ENCODE measurements at places on chromosomes 2 and 18. TPM values are rescaled to one million over a fixed set of nuclear protein-coding genes. Genes with fewer than 3 reads are reported as not detected.

- DNase-seq = no peak
- H3K4me3 ChIP-seq = no peak overlapping the region
- no peaks in the 10 kb centered on the region for H3K4me1 ChIP-seq
- H3K27me3 ChIP-seq = no peaks in the 10 kb centered on the region
Measured at GRCh38 chr2:40090044-40090443, 311.0 kb upstream of the THUMPD2 start.

GRCh38 chr2:212766921-212767320 is 228.3 kb upstream of the ERBB4 start:
- no peaks in the 10 kb centered on the region for H3K4me1 ChIP-seq
- no peak overlapping the region for H3K27ac ChIP-seq
- no peaks in the 10 kb centered on the region for H3K27me3 ChIP-seq
- no peak overlapping the region for H3K4me3 ChIP-seq

DNA sequence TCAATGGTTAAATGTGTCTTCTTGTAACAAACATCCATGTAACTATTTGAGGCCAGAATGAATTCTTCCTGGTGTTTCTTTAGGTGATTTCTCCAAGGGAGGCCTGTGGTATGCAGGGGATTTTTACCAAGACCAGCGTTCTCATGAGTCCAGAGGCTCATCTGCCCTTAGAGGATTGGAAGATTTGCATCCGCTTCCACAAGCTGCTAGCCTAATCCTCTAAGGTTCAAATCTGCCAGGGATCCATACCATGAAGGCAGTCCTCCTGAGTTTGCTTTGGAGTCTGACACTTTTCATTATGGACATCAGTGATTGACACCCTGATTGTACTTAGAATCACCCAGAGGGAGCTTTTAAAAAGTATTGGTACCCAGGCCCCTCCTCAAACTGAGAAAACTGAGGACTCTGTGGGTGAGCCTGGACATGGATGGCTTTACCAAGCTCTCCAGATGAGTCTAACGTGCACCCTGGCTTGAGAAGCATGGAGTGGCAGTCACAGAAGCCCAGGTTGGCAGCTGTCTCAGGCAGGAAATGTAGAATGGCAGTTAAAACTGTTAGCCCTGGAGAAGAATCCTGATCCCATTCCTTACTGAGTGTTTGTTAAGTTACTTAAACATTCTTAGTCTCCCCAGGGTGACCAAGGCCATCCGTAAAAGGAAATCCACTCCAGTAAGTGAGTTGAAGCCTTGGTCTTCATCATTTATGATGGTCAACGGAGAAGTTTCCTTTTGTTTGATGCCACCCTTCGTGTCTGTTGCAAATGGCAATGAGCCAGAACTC is 95.3 kb upstream of the RMDN2 start:
- no peaks in the 10 kb centered on the region for H3K4me1 ChIP-seq
- no peak for DNase-seq
- H3K4me3 ChIP-seq = no peak overlapping the region

The MAP2 gene
- 0.87 TPM for total RNA-seq

GRCh38 chr2:36371928-36372391 is 16.4 kb downstream of the CRIM1 start:
- peaks cover 45% of the 10 kb centered on the region for H3K4me1 ChIP-seq
- no peaks in the 10 kb centered on the region for H3K27me3 ChIP-seq
- no peak for DNase-seq
- peak overlapping the region; percentile 6 for H3K4me3 ChIP-seq
- H3K36me3 ChIP-seq = no peaks in the 10 kb centered on the region

DNA sequence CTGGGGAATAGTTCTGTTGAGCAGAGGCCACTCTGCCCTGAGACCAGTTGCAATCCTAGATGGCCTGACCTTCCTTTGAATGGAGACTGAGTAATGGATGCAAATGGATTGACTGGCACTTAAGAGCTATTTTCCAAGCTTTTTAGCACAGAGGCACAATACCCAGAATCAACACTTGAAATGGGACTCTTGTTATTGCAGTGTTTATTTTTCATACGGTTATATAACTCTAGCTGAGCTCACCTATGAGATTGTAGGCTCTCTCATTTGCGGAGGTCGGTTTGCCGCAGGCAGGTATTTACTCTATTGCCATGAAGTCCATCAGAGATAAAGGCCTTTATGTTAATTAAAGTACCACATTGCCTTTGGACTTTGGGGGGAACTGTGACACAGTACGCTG is 422.3 kb upstream of the CELF4 start:
- no peaks in the 10 kb centered on the region for H3K36me3 ChIP-seq
- H3K4me3 ChIP-seq = no peak overlapping the region
- DNase-seq = no peak
- no peak overlapping the region for H3K27ac ChIP-seq
- no peaks in the 10 kb centered on the region for H3K27me3 ChIP-seq

GRCh38 chr2:33250417-33251029 is 225.9 kb upstream of the RASGRP3 start:
- H3K27me3 ChIP-seq = no peaks in the 10 kb centered on the region
- H3K36me3 ChIP-seq = no peaks in the 10 kb centered on the region
- no peak for DNase-seq
- no peak overlapping the region for H3K4me3 ChIP-seq
- no peak overlapping the region for H3K27ac ChIP-seq

- H3K4me1 ChIP-seq = no peaks in the 10 kb centered on the region
- 0 out of 3 replicates have a peak, but pooled peaks cover under 1% of the 10 kb centered on the region for H3K36me3 ChIP-seq
- H3K27me3 ChIP-seq = no peaks in the 10 kb centered on the region
- H3K4me3 ChIP-seq = no peak overlapping the region
- no peak for DNase-seq
Measured at GRCh38 chr2:101963198-101963597, 28.6 kb upstream of the IL1R2 start.

- H3K4me1 ChIP-seq = peaks cover 3% of the 10 kb centered on the region
- no peak overlapping the region for H3K4me3 ChIP-seq
- no peak overlapping the region for H3K27ac ChIP-seq
- H3K27me3 ChIP-seq = no peaks in the 10 kb centered on the region
- no peaks in the 10 kb centered on the region for H3K36me3 ChIP-seq
Measured at GRCh38 chr18:9201224-9201623, 64.6 kb downstream of the ANKRD12 start.

- no peaks in the 10 kb centered on the region for H3K4me1 ChIP-seq
- DNase-seq = no peak
- H3K27ac ChIP-seq = no peak overlapping the region
- no peaks in the 10 kb centered on the region for H3K36me3 ChIP-seq
Measured at GRCh38 chr2:203612246-203612645, 77.1 kb upstream of the RAPH1 start.

DNA sequence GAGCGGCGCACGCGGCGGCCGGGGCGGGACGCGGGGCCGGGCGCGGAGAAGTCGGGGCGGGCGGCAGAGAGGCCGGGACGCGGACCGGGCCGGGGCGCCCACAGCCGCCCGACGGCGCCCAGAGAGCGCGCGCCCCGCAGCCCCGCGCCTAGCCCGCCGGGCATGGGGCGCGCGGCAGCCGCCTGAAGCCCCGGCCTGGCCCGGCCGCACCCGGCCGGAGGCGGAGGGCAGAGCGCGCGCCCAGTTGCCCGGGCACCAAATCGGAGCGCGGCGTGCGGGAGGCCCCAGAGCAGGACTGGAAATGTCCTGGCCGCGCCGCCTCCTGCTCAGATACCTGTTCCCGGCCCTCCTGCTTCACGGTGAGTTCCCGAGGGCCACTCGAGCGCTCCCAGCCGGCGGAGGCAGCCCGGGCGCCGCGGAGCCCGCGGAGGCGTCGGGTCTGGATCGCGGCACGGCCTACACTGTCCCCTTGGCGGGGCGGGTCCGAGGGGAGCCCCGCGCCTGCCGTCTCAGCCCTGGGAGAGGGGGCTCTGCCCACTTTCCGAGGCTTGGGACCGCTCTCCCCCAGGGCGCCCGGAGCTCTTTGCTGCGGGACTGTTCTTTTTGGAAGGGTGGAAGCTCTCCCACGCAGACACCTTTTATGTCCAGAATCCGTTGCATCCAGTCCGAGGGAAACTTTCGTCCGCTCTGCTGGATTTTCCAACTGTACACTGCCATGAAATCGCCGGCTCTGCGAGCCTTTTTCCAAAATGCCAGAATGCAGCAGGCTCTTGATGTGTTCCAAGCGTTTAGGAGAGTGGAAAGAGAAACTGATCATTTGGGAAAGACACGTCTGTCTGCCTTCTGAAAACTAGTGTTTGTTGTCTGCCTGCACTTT is 484 bp downstream of the APCDD1 start:
- peaks cover 15% of the 10 kb centered on the region for H3K27me3 ChIP-seq
- no peaks in the 10 kb centered on the region for H3K36me3 ChIP-seq
- peak overlapping the region; percentile 88 for H3K4me3 ChIP-seq
- DNase-seq = peak; percentile 45
- peaks cover 4% of the 10 kb centered on the region for H3K4me1 ChIP-seq
- no peak overlapping the region for H3K27ac ChIP-seq

DNA sequence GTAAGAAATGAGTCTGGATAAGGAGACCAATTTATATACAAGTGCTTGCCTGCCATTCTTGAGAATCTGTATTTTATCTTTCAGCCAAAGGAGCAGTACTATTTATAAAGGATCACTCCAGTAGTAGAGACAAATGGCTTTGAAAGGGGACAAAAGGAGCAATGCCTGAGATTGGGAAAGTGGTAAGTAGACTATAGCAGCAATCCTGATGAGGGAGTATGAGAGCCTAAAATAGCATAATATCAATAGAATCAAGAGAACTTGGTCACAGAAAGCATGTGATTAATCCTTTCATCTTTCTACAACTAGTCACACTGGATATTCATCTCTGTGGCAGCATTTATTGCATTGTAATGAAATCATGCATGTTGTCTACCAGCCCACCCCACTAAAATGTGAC is 20.2 kb downstream of the NRXN1 start:
- DNase-seq = no peak
- no peaks in the 10 kb centered on the region for H3K27me3 ChIP-seq
- H3K4me3 ChIP-seq = no peak overlapping the region
- peaks cover 2% of the 10 kb centered on the region for H3K4me1 ChIP-seq
- no peak overlapping the region for H3K27ac ChIP-seq
- peaks cover 10% of the 10 kb centered on the region for H3K36me3 ChIP-seq

The SCN7A gene
- 0.11 TPM for total RNA-seq

DNA sequence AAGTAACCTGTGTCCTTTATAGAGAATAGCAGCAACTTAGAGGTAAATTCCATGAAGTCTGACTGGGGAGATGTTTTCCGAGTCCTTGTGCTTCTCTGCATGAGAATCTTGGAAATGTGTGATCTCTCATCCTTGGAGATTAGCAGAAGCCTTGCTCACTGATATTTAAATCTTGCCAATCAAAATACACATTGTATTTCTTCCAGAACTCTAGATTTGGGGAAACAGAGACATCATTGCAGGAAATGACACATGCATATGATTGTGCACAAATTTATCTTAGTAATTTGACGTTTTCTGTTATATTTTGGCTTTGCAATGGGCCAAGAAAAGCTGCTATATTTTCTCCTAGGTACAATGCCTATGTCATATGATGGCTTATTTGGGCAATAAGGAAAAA is 182.6 kb downstream of the ZNF804A start:
- no peak overlapping the region for H3K27ac ChIP-seq
- no peak for DNase-seq
- no peaks in the 10 kb centered on the region for H3K4me1 ChIP-seq
- no peak overlapping the region for H3K4me3 ChIP-seq

DNA sequence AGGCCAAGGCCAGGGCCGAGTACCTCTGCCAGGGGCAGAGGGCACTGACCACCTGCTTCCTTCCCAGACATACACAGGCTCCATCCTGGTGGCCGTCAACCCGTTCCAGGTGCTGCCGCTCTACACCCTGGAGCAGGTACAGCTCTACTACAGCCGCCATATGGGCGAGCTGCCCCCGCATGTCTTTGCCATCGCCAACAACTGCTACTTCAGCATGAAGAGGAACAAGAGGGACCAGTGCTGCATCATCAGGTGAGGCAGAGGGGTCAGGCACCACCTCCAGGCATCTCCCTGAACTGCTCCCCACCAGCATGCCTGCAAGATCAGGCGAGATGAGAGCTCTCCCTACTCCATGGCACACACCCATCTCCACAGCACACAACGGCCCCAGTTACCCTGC is 31.1 kb downstream of the MYO7B start:
- H3K36me3 ChIP-seq = no peaks in the 10 kb centered on the region
- no peak overlapping the region for H3K27ac ChIP-seq
- no peaks in the 10 kb centered on the region for H3K4me1 ChIP-seq
- no peaks in the 10 kb centered on the region for H3K27me3 ChIP-seq

The TLX2 gene
- total RNA-seq = 0.20 TPM

- DNase-seq = no peak
- H3K36me3 ChIP-seq = peaks cover 36% of the 10 kb centered on the region
- no peaks in the 10 kb centered on the region for H3K27me3 ChIP-seq
- H3K27ac ChIP-seq = no peak overlapping the region
- no peak overlapping the region for H3K4me3 ChIP-seq
- no peaks in the 10 kb centered on the region for H3K4me1 ChIP-seq
Measured at GRCh38 chr2:239136203-239136602, 264.6 kb downstream of the HDAC4 start.

The SPP2 gene
- not detected for total RNA-seq

GRCh38 chr2:132403146-132403545 is 13.5 kb upstream of the GPR39 start:
- no peaks in the 10 kb centered on the region for H3K36me3 ChIP-seq
- no peak for DNase-seq
- H3K27me3 ChIP-seq = no peaks in the 10 kb centered on the region
- no peak overlapping the region for H3K4me3 ChIP-seq

The ALK gene
- total RNA-seq = not detected

DNA sequence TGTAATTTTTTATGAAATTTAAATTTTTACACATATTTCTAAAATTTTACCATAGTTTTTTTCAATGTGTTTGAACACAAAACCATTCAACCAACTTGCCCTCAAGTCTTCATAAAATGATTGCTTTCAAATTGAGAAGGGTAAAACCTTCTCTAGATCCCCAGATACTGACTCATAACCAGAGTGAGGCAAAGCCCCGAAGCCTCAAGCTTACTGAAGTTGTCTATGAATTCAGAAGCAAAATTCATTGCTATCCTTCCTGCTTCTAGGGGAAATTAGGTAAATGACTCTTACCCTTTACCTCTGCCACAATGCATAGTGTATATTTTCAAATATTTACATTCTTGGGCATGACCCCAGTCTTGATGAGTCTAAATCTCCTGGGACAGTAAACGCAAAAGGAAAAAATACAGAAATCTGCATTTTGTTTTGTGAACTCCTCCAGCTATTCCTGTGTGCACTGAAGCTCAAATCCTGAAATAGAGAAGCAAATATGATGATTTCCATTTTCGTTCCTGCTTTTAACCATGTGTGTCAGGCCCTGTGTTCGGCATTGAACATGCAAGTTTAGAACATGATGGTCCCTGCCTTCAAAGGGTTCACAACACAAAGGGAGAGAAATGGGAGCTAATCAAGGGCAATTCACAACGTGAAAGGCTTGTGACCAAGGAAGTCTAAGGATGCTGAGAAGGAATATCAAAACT is 246.3 kb downstream of the SUCLG1 start:
- no peaks in the 10 kb centered on the region for H3K27me3 ChIP-seq
- DNase-seq = no peak
- H3K4me1 ChIP-seq = no peaks in the 10 kb centered on the region
- H3K4me3 ChIP-seq = no peak overlapping the region
- no peak overlapping the region for H3K27ac ChIP-seq
- no peaks in the 10 kb centered on the region for H3K36me3 ChIP-seq

All from H9 (cell line).